ENCODE measurements at places on chromosomes 1 and 21.

GRCh38 chr1:936348-937264 lies 12.9 kb downstream of the SAMD11 start:
- DNase-seq: no peak

DNA sequence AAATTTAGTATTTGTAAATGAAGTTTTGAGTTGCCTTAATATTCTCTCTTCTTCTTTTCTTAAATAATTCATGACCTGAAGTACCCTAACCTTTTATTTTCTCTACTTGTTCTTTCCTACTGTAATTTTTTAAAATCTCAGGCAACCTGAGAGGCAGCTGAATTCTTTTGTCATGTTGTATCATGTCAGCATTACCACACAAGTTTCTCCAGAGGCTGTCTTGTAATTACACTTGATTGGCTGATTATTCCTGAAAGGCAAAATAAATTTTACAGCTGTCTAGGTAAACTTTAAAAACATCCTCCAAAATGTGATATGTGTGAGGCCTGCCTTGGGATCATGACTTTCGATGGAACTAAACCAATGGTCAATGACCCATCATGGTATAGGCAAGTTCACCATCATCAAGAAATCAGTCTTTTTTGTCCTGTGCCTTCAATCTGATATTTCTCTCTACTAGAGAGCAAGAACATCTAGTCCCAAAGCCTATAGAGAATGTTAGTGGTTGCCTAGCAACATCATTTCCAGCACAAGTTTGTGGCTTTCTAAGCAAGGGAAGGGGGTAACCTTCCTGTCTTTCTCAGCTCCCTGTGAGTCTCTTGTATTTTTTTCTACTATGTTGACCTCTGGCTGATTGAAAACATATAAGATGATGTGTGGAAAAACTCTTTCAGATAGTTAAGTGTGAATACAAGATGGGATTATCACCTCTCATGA lies 115.5 kb downstream of the GABPA start:
- no peak for DNase-seq

GRCh38 chr21:42835211-42835610 lies 44.1 kb downstream of the WDR4 start:
- DNase-seq: no peak

GRCh38 chr1:12453400-12454343 lies 164.3 kb downstream of the DHRS3 start:
- DNase-seq: no peak

- no peak for DNase-seq
Measured at GRCh38 chr1:16231331-16232315, 5.4 kb downstream of the CPLANE2 start.

- DNase-seq: no peak
Measured at GRCh38 chr21:38913120-38913892, 107.6 kb downstream of the ETS2 start.
